Muscle of leg (tissue), 16 donors: ENCODE measurements at places on chromosomes 13 and 19. TPM values are rescaled to one million over a fixed set of nuclear protein-coding genes. Genes with fewer than 3 reads are reported as not detected.

GRCh38 chr13:39597838-39598237, 5.2 kb downstream of the LHFPL6 start:
- DNase-seq: peak; percentile 75

- peak; percentile 22 for DNase-seq
Measured at GRCh38 chr13:73693215-73693614, 441.0 kb downstream of the KLF12 start.

DNA sequence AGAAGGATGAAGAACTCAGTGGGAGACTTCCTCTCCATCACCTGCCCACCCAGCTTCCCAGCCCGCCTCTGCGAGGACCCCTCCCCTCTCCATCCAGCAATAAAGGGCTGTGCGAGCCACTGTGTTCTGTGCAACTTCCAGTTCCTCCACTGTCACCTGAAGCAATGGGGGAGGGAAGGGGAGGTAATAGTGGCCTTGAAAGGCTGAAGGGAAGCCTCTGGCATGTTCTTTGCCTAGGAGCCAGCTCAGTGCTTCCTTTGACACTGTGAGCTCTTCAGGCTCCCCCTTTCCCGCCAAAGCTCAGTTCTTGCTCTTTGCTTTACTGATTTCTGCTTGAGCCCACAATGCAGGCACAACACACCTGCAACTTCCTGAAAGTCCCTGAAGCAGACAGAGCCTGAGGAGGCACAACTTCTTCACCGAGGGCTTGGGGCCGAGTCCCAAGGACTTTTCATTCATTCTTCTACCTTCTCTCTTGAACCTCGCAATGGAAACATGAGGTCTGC, 73.2 kb upstream of the DOCK9 start:
- DNase-seq: no peak

GRCh38 chr13:113941571-113942191, 32.2 kb downstream of the C13orf46 start:
- no peak for DNase-seq

DNA sequence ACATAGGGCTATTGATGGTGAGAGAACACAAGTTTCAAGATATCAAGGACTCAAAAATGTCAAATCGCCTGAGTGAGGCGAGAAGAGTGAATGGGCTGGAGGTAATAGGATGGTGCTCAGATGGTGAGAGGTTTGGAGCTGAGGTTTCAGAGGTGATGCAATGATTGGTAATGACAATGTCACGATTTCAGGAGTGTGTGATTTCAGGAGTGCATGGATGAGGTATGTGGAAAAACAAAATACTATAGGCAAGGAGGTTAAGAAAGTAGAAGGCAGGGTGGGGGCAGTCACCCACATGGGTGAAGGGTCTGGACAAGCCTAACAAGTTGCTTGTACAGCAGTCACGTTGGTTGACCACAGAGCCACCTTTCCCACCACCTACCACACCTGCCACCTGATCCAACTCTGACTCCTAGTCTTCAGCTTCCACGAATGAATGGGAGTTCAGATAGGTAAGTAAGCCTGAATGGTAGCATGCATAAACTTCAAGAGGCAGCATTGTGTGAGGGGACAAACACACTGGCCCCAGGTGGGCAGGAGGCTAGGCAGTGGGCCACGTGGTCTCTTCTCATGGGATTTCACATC, 71.5 kb downstream of the RUBCNL start:
- DNase-seq: no peak

GJA3 gene
- polyA plus RNA-seq: 2.1 TPM

GSX1 gene
- polyA plus RNA-seq: not detected

RDH8 gene
- not detected for polyA plus RNA-seq

SIGLEC6 gene
- 0.29 TPM for polyA plus RNA-seq

TRMT1 gene
- polyA plus RNA-seq: 26.1 TPM

RPS5 gene
- 1,827 TPM for polyA plus RNA-seq

SYCN gene
- not detected for polyA plus RNA-seq
